SW 1271 (cell line): ENCODE measurements at places on chromosomes 6 and 20.

- no peak for DNase-seq
Observed at GRCh38 chr6:24513602-24514001, 18.8 kb downstream of the ALDH5A1 start.

DNA sequence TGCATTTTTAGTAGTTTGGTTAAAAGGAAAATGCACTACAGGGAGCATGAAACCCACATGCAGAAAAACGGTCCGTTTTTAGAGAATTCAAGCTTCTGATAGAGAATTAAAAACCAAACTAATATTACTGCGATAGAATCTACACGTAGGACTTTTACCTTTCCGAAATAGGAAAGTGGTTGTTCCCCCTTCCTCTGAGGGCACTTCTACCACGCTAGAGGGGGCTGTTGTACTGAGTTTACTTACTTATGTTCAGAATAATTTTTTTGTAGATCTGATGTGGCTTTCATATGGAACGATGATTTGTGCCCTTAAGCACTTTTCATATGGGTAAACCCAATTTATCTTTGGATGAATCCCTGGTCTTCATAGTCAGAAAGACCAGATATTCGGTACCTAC, 264.3 kb upstream of the PLN start:
- DNase-seq: no peak

DNA sequence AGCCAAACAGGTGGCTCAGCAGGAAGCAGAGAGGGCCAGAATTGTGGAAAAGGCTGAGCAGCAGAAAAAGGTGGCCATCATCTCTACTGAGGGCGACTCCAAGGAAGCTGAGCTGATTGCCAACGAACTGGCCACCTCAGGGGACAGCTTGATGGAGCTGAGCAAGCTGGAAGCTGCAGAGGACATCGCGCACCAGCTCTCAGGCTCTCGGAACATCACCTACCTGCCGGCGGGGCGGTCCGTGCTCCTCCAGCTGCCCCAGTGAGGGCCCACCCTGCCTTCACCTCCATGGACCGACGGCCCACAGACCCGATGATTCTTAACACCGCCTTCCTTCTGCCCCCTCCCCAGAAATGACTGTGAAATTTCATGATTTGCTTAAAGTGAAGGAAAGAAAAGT, 17.8 kb upstream of the RAET1L start:
- no peak for DNase-seq

DNA sequence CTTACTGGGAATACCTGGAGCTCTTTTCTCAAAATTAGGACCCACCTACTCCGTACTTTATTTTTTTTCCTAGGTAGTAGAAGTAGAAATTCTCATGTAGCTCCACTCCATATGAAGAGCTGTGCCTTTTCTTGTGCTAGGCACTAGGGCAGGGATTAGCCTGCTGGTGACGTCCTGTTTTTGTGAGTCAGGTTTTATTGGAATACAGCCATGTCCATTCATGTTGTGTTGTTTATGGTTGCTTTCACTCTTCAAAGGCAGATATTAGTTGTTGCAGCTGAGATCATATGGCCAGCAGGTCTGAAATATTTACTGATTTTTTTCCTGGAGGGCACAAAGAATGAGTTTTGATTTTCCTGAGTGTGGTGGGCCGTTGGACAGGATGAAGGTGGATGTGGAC, 20.5 kb downstream of the XRN2 start:
- peak; percentile 69 for DNase-seq

- DNase-seq: no peak
Observed at GRCh38 chr6:111971866-111972532, 81.9 kb upstream of the CCN6 start.

- no peak for DNase-seq
Observed at GRCh38 chr6:16743664-16744210, 17.5 kb downstream of the ATXN1 start.

DNA sequence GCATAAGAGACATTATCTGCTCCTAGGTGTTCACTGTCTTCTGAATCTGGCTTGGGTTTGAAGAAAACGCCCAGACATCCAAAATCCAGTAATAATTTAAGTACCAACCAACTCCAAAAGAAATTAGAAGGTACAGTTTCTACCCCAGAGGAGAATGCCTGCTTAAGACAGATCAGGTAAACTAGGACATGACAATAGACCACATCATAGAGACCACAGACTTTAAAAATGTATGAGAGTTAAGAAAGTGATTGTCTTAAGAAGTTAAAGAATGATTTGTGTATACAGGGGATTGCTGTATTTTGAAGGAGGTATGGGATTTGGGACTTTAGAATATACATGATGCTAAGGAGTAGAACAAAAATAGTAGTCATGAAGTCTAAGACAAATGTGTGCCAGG, 120.8 kb upstream of the EDN1 start:
- DNase-seq: no peak

DNA sequence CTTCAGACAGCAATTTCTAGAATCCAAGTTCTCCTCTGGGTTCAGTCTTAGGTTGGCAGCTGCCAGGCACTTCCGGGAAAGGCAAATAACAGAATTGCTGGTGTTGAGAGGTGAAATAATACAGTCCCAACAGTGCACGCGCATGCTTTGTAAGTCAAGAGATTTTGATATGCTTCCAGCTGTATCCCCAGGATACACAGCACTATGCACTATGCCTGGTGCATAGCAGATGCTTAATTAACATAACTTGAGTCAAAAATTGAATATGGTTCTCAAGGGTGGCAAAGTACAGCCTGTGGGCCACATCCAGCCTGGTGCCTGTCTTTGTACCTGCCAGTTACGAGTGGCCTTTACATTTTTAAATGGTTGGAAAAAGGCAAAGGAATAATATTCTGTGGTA, 18.9 kb upstream of the PMEPA1 start:
- no peak for DNase-seq
